ENCODE measurements at places on chromosomes 6 and 20.

GRCh38 chr6:170290296-170291128 lies at the start of gene DLL1:
DLL1 (minus strand) TSS chr6:170291078; CDS start chr6:170290139, 939 bp downstream.
- DNase-seq = no peak
- peaks cover 1% of the 10 kb centered on the region for H3K36me3 ChIP-seq
- peaks cover 26% of the 10 kb centered on the region for H3K4me1 ChIP-seq
- H3K27ac ChIP-seq = peak within 1 kb of the TSS; percentile 65

DNA sequence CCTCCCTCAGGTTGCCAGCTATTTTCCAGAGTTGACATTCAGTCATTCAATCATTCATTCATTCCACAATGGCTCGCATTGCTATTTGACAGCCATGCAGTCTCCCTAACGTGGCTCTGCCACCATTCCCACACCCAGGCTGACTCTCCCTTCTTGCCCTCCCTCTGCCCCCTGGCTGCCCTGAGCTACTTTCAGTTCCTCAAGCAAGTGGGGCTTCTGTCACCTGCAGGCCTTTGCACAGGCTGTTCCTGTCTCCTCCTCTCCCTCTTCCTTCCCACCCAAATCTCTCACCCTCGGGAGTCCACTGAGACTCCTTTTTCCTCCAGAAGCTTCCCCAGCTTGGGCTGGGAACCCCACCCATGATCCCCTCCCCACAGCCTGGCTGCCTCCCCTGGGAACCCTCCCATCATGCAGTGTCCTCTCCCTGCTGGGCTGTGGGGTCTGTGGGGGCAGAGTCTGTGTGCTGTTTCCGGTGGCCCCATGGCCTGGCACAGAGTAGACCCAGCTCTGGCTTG lies 2.6 kb downstream of the PACSIN1 start:
- H3K4me1 ChIP-seq = no peaks in the 10 kb centered on the region
- H3K4me3 ChIP-seq = no peak overlapping the region
- DNase-seq = no peak
- no peaks in the 10 kb centered on the region for H3K36me3 ChIP-seq
- peaks cover 25% of the 10 kb centered on the region for H3K27me3 ChIP-seq
- no peak overlapping the region for H3K27ac ChIP-seq

DNA sequence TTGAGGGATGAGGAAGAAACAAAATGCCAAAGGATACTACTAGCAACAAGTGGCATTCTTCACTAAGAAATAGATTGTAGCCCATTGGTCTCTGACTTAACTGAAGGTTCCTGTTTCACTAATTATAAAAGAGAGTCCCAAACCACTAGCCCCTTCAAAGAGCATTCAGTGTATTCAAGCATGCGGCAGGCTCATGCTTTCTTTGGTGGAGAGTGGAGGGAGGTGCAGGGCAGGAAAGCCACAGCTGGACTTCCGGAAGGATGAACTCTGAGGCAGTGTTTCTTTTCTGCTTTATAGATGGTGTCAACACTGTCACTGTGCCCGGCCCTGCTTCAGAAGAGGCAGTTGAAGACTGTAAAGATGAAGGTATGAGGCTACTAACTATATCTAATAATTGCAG lies 636.1 kb downstream of the KIF16B start:
- H3K27ac ChIP-seq = no peak overlapping the region
- H3K4me3 ChIP-seq = no peak overlapping the region
- DNase-seq = no peak
- H3K4me1 ChIP-seq = no peaks in the 10 kb centered on the region

DNA sequence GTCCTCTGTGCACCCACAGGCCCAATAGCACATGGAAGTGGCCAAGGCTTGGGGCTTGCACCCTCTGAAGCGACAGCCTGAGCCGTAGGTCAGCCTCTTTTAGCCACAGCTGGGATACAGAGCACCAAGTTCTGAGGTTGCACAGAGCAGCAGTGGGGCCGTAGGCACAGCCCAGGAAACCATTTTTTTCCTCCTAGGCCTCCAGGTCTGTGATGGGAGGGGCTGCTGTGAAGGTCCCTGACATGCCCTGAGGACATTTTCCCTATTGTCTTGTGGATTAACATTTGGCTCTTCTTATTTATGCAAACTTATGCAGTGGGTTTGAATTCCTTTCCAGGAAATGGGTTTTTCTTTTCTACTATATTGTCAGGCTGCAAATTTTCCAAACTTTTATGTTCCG lies 878.7 kb upstream of the MAN1A1 start:
- DNase-seq = no peak
- no peaks in the 10 kb centered on the region for H3K27me3 ChIP-seq
- no peaks in the 10 kb centered on the region for H3K36me3 ChIP-seq
- no peak overlapping the region for H3K4me3 ChIP-seq

DNA sequence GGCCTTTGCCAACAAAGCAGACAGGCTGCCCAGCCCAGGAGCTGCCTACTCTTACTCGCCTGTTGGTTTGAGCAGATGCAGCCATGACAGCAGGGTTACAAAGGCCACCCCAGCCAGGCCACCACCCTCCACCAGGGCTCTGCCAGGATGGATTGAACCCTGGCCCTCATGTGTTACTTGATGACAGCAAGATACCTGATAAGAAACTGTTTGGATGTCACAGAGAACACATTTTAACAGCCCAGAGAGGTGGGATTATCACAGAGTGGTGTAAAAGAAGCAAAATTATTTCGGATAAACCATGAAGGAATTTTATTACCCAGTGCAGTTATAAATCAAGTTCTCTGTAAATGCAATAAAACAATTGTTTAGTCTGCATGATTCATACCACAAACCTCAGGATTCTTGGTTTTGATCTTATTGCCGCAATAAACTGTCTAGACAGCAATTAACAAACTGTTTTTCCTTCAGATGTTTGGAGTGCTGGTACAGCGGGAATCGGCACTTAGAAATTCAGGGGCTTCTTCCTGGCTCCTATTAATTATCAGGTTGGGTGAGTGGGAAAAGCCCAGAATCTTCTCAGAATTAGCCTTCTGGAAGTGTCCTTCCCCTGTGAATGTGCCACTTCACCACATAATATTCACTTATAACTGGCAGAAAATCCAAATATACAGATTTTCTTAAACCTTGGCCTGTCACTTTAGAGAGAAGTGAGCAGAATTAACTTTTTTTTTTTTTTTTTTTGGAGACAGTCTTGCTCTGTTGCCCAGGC lies 58.0 kb upstream of the SALL4 start:
- no peaks in the 10 kb centered on the region for H3K36me3 ChIP-seq
- no peak overlapping the region for H3K27ac ChIP-seq
- DNase-seq = no peak
- H3K27me3 ChIP-seq = no peaks in the 10 kb centered on the region
- H3K4me3 ChIP-seq = no peak overlapping the region
- H3K4me1 ChIP-seq = no peaks in the 10 kb centered on the region

DNA sequence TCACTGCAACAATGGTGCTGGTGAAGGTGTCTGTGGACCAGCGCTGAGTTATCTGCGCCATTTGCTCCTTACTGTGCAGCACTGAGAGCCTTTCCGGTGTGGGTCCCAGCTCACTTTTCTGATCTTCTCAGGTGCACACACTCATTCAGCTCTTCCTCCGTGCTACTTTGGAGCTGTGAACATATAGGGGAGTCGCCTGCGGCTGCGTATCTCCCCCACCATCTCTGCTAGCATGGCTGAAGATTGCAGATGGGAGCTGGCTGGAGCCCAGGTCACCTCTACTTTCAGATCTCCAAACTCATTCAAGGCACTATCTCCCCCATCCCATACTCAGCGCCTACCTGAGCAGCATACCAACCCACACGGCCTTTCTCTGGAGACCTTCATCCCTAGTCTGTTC lies 96.9 kb downstream of the DHX35 start:
- H3K4me1 ChIP-seq = no peaks in the 10 kb centered on the region
- no peak overlapping the region for H3K27ac ChIP-seq
- no peak for DNase-seq
- H3K4me3 ChIP-seq = no peak overlapping the region
- no peaks in the 10 kb centered on the region for H3K36me3 ChIP-seq
- peaks cover 8% of the 10 kb centered on the region for H3K27me3 ChIP-seq

- H3K27ac ChIP-seq = no peak overlapping the region
- H3K36me3 ChIP-seq = no peaks in the 10 kb centered on the region
- DNase-seq = no peak
- no peak overlapping the region for H3K4me3 ChIP-seq
Measured at GRCh38 chr20:54153041-54153327, 20.8 kb downstream of the CYP24A1 start.

GRCh38 chr6:148479497-148479896 lies 136.9 kb downstream of the SASH1 start:
- no peak overlapping the region for H3K4me3 ChIP-seq
- no peak overlapping the region for H3K27ac ChIP-seq
- H3K4me1 ChIP-seq = no peaks in the 10 kb centered on the region
- no peak for DNase-seq

- H3K36me3 ChIP-seq = no peaks in the 10 kb centered on the region
- H3K4me3 ChIP-seq = no peak overlapping the region
- no peaks in the 10 kb centered on the region for H3K4me1 ChIP-seq
- peaks cover 12% of the 10 kb centered on the region for H3K27me3 ChIP-seq
- no peak overlapping the region for H3K27ac ChIP-seq
- DNase-seq = no peak
Measured at GRCh38 chr6:150697515-150697914, 97.8 kb downstream of the PLEKHG1 start.

GRCh38 chr6:142697922-142698321 lies 247.1 kb downstream of the HIVEP2 start:
- H3K36me3 ChIP-seq = no peaks in the 10 kb centered on the region
- peaks cover 3% of the 10 kb centered on the region for H3K4me1 ChIP-seq
- no peak overlapping the region for H3K27ac ChIP-seq
- no peaks in the 10 kb centered on the region for H3K27me3 ChIP-seq
- no peak for DNase-seq
- H3K4me3 ChIP-seq = no peak overlapping the region

DNA sequence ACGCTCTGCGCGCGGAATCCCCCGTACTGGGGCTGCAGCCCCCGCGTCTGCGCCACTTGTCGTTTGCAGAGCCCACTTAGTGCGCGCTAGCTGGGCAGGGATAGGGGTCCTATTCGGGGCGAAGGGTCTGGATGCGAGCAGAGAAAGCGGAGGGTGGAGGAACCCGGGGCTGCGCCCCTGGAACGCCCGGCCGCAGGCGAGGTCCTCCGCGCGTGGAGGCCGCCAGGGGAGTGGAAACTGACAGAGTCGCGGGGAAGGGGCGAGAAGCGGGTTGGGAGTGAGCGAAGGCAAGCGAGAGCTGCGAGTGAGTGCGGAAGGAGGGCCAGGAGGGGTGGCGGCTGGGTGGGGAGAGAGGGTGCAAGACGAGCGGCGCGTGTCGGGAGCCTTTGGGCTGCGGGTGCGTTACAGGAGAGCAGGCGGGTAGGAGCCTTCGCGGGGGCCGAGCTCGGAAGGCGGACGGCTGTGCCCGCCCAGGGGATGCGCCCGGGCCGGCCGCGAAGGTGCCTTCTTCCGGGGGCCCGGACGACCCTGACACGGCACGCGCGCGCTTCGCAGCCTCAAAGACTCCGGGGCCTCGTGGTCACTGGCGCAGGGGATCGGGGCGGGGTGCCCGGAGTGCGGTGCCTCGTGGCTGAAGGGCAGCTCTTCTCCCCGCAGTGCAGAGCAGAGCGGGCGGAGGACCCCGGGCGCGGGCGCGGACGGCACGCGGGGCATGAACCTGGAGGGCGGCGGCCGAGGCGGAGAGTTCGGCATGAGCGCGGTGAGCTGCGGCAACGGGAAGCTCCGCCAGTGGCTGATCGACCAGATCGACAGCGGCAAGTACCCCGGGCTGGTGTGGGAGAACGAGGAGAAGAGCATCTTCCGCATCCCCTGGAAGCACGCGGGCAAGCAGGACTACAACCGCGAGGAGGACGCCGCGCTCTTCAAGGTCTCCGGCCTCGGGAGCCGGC lies 1.2 kb downstream of the IRF4 start:
- H3K27me3 ChIP-seq = no peaks in the 10 kb centered on the region
- H3K4me3 ChIP-seq = peak overlapping the region; percentile 97
- H3K4me1 ChIP-seq = peaks cover 57% of the 10 kb centered on the region

DNA sequence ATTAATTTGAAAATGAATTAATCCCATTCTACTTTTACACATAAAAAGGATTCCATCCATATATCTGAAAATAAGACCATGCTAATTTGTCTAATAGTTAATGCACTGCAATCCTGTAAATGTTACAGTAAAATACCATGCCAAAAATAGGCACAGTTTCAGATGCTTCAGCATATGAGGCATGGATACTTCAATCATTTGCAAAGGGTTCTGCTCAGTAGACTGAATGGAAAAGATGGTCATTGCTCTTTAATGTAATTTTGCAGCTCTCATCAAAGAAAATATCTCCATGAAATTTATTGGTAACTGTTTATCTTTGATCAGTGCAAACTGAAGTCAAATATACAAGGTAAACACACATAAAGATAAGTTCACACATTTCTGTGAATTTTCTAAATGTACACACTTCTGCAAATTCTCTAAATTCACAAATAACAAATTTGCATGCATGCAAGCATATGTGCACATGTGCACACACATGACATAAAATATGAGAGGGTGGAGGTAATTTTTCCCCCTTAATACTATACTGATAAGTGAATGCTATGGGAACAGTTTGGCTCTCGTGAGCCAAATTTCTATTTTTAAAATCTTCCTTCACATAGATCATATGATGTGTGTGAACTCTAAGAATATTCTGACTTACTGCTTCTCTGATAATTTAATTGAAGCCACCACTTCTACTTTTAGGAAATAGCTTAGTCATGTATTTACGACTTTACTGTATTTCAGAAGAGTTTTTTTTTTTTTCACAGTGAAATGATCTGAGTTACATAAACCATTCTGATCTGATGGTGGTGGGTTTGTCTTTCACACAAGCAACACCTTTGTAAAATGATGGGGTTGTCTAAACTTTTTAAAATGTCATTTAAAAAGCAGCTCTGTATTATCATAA lies 996.8 kb upstream of the CITED2 start:
- H3K4me1 ChIP-seq = no peaks in the 10 kb centered on the region
- no peaks in the 10 kb centered on the region for H3K27me3 ChIP-seq
- no peak for DNase-seq
- no peaks in the 10 kb centered on the region for H3K36me3 ChIP-seq
- H3K4me3 ChIP-seq = no peak overlapping the region
- H3K27ac ChIP-seq = no peak overlapping the region

DNA sequence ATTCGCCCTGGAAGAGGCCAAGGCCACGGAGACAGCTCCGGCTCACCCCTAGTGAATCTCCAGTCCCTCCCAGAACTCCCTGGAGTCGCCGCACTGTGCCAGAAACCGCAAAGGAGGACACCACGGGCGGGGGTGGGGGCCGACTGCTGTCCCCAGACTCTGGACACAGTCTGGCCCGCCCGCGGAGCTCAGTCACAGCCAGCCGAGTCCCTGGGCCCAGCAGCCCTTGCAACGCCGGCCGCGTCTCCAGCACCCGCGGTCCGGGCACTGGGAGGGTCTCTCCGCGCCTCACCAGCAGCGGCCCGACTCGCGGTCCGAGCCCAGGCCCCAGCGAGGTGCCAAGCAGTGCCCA lies 518 bp downstream of the PEX6 start:
- peak; percentile 10 for DNase-seq
- peaks cover 12% of the 10 kb centered on the region for H3K36me3 ChIP-seq
- peak overlapping the region; percentile 85 for H3K27ac ChIP-seq
- H3K27me3 ChIP-seq = no peaks in the 10 kb centered on the region
- peak overlapping the region; percentile 93 for H3K4me3 ChIP-seq
- H3K4me1 ChIP-seq = peaks cover 19% of the 10 kb centered on the region
